ENCODE measurements at places on chromosomes 11 and 22. TPM values are rescaled to one million over a fixed set of nuclear protein-coding genes. Genes with fewer than 3 reads are reported as not detected.

Gene NADSYN1
- polyA plus RNA-seq: 44.4 TPM

Gene PRPF19
- polyA plus RNA-seq: 95.7 TPM

Gene SCGB1D2
- not detected for polyA plus RNA-seq

Gene POTEH
- not detected for polyA plus RNA-seq

Gene EFEMP2
- 155 TPM for polyA plus RNA-seq

Gene CNTN5
- 0.37 TPM for polyA plus RNA-seq

GRCh38 chr11:75269896-75270295, 29.3 kb downstream of the TPBGL start:
- no peak for DNase-seq

DNA sequence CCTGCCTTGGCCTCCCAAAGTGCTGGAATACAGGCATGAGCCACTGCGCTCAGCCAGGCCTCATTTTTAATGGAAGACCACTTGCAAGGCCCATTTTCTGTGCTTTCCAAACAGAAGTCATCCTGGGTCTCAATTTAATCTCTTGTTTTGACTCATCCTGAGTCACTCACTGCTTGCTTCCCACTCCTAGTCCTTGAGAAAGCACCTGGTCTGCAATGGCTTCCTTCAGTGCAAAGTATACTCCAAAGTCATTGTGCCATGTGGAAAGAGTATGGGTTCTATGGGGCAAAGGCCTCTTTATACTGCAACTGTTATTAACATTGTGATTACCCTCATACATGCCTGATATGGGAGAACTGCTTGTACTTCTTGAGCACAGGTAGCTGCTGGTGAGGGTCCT, 18.3 kb upstream of the SLC5A1 start:
- no peak for DNase-seq

GRCh38 chr22:31628969-31629708, 32.9 kb downstream of the PISD start:
- no peak for DNase-seq

GRCh38 chr11:34730544-34731295, 109.8 kb downstream of the EHF start:
- DNase-seq: no peak

- no peak for DNase-seq
Measured at GRCh38 chr11:94134651-94135512, 6.2 kb downstream of the PANX1 start.

DNA sequence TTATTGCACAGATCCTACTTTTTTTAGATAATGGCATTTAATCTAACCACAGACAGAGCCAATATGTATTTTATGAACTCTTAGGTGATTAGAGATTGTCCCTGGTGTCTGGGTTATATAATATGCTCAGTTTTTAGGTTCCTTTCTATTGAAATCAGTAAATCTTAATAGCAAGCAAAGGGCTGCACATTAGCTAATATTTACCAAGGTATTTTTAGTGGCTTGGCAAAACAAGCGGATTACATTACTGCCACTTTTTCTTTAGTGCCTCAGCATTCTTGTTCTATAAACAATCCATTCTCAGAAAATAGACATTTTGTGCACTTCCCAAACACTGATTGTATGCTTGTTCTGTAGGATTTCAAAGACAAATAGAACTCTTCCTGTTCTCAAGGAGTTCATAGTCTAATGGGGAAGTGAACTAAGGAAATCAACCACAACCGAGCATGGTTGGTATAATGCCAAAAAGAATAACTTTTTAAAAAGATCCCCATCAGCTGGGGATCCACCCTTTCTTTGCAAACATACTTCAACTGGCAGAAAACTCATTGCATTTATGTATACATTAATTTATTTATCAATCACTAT, 23.8 kb downstream of the KCNJ1 start:
- DNase-seq: no peak

DNA sequence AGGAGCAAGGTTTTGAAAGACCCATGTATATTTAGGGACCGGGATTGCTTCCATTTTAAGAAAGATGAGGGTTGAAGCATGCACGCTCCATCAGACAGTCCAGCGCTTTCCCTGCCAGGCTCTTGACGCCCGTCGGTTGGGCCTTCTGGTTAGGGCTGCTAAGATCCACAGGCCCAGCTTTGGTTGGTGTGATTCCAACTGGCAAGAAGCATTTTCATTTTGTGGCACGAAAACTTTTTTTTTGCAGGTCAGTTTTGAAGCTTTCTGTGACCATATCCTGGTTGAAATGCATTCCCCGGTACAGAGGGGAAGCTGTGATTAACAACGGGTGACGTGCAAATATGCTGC, 34.3 kb upstream of the MPPED1 start:
- no peak for DNase-seq

- DNase-seq: no peak
Measured at GRCh38 chr11:75245356-75246005, 4.9 kb downstream of the TPBGL start.

DNA sequence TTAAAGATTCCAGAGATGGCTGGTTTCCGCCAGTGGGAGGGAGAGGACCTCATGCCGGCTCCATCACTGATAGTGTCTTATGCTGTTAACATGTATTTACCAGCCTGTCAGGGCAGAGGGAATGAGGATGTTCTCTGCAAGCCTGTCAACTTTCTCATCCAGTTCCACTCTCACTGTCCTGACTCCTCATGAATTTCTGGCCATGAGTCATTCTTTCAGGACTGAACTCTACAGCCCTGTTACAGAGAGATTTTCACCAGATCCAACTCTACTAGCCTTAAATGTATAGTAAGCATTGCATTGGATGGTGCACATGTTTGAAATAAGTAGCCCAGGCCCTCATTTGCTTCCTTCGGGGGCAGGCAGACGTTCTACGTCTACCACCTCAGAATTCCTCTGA, 387.7 kb downstream of the TMEM135 start:
- DNase-seq: no peak

DNA sequence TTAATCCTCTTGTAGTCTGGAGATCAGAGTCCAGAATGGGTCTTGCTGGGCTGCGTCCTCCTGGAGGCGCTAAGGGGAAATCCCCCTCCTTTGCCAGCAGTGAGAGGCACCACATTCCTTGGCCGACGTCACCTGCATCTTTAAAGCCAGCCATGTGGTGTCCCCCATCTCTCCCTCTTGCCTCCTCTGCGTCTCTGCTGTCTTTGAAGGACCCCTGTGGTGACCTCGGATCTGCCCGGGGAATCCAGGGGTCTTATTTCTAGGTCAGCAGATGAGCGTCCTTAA, 27.2 kb upstream of the PARVB start:
- no peak for DNase-seq

DNA sequence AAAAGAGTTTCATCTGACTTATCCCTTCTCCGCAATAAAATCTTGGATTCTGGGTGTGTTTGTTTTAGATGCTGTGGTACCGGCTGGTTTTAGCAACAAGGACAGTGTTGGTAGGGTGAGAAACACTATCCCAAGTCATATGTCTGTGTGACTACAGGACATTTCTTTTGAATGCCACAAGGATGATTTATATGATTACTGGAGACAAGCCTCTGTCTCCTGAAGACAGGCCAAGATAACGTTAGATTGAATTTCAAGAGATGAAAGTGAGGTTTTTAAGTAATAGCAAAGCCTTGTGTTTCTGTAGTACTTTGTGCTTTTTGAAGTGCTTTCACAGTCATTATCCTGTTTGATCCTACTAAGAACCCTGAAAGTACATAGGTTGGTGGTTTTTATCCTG, 101.6 kb downstream of the COMMD9 start:
- no peak for DNase-seq

DNA sequence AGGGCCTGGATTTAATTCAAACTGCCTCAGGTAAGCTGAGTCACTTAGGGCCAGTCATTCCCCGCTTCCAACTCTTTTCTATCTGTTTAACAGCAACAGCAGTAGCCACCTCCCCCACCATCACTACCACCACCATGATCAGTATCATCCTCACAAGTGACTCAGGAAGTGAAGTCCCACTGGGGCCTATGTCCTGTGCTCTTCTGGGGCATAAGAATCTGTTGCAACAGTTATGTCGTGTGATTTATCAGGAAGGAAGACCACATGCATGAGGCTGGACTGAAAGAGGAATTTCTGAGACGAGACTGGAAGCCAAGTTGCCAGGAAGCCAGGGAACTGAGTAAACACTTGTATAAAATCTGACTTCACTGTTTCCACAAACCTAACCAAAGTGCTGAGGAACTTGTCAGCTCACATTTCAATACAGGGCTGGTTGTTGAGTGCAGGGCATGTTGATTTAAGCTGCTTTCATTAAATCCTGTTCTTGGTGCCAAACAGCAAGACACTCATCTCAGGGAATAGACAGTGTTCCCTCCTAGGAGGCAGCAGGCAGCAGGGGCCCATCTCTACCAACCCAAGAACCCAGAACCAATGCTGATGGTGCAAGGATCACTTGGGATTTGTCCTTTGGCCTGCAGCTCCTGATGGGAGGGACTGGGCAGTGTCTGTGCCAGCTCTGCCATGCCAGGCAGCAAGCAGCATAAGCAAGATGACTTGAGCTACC, 226.7 kb upstream of the NARS2 start:
- DNase-seq: peak; percentile 74

DNA sequence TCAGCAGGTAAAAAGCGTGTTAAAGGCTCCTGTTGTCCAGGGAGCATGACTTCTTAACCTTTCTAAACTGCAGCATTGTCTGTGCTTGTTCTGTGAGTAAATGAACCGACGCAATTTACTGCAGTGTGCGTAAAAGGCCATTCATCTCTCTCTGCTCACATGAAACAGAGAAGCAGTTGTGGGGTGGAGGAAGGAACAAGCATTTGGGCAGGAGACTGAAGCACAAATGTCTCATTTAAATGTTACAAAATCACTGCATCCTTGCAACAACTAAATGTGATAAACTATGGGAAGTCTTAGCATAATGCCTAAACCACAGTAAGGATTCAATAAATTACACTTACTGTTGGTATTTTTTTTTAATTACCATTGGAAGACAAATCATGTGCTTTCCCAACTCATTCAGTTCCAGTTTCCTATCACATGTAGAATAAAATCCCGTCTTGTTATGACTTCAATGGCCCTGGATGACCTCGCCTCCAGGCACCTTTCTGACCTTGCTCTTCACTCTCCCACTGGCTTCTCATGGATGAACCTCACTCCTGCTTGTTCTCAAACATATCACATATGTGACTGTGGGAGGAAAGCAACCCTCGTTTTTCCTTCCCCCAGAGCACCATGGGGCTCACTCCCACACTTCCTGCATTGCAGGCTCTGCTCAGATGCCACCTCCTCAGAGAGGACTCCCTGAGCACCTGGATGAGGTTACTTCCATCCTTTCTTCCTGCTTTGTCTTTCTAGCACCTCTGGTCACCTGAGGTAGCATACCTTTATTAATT, 21.6 kb upstream of the RFPL2 start:
- no peak for DNase-seq

DNA sequence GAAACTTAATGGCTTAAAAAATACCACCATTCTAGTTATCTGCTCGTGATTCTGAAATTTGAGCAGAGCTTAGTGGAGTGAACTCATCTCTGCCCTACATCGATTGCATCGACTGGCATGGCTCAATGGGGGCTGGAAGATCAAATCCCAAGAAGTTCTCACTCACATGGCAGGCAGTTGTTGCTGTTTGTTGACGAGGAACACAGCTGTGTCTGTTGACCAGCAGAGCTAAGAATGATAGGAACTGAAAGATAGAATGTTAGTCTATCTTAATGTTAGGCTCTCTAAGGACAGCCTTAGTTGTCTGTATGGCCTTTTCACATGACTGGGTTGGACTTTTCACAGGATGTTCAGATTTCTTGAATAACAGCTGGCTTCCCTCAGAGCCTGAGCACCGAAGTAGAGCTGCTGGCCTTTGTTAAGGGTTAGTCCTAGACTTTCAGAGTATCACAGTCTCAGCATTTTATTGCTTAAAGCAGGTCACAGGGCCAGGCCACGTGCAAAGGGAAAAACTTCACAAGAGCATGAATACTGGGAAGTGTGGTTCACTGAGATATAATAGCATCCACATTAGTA, 31.6 kb upstream of the IZUMO1R start:
- DNase-seq: no peak

DNA sequence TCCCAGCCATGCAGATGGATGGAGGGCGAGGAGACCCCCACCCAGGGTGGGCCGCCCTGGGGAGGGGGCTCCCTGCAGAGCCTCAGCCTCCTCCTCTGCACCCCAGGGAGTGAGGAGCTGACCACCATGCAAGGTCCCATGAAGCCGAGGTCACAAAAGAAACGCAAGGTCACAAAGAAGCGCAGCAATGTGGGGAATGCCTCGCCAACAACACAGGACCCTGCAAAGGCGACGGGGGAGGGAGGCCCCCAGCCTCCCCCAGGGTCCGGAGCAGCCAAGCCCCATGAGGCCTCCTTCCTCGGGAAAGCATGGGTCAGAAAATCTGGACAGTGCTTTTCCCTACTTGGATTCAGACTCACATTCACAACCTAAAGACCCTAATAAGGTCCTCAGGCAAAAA, 191.5 kb downstream of the BRD1 start:
- no peak for DNase-seq

DNA sequence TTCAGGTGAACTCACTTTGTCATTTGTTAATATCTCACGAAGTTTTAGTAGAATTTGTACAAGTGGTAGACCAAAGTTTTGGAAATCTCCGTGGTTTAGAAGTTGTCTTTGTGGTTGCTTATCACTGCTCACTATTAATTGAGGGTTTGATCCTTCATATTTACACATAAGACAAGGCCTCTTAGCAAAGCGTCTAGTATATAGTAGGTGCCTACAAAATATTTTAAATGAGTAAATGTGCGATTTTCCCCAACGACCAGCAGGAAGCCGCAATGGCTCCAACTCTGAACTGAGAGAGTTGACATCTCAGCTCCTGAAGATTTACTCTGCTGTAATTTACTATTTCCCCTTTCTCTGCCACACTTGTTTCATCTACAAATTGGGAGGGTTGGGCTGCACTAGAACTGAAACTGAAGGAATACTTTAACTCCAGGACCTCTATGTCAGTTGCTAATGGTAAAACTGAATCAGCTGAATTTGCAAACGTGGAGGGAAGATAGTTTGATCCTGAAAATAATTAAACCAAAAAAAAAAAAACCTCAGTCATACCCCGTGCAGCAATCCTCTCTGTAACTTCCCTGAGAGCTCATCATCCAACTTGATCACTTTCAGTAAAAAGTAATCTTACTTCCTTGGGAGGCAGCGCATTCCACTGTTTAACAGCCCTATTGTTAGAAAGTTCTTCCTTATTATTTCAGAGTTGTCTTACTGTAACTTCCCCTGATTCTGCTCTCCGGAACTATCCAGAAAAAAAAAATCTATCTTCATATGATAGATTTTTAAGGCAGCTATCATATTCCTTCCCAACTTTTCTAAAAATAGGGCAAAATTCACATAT, 1.3 kb upstream of the SBF2 start:
- DNase-seq: no peak

DNA sequence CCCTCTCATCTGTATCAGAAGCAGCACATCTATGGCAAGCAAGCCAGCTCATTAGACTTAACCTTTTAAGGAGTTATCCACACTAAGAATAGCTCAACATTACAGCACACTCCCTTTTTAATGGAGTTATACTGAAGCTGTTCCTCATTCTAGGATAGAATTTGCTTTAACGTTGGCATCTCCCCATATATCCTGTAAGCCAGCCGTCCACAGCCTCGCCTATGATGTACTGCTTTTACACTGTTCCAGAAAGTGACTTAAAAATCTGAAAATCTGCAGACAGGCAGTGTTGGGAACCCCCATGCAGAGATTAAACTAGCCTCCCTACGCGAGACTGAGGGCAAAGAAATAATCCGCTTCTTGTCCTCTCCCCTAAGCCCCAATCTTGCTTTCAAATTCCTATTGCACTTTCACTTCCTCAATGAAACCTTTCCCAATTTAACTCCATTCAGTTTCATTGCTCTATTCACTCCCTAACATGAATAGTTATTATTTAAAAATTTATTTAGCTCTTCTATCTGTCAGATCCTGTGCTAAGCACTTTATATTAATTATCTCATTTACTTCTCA, 225.0 kb downstream of the BLID start:
- no peak for DNase-seq

All from right lung (tissue), 10 donors.